ENCODE measurements at places on chromosomes 4 and X. TPM values are rescaled to one million over a fixed set of nuclear protein-coding genes. Genes with fewer than 3 reads are reported as not detected.
A peak's percentile ranks its signal among the peaks of the same experiment; 100 is the strongest.

- no peak for DNase-seq
Observed at GRCh38 chrX:129531132-129531531, 7.8 kb upstream of the SMARCA1 start.

DNA sequence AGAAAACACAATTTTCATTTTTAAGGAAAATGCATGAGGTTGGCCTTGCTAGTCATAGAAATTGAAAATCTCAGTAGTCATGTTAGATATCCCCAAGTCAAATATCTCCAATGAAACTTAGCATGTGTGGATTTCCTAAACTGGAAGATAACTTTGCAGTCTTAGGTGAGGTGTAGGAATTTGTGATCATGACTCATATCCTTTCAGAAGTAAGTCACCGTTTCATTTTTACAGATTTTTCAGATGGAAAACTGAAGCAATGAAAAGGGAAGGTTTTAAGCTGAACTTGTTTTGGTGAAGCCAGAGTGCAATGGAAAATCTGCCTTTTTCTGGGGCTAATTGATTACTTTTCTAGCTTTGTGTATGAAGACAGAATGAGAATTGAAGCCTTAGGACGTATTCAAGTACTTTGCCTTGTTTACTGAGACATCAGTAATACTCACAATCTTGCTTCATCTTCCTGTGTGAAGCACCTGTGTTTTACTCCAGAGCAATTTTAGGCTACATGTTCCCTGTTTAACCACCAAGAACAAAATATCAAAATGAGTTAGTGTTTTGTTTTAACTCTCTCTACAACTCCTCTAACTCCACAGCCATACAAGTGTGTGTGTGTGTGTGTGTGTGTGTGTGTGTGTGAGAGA is 1662.8 kb upstream of the ADGRL3 start:
- DNase-seq, result no peak

DNA sequence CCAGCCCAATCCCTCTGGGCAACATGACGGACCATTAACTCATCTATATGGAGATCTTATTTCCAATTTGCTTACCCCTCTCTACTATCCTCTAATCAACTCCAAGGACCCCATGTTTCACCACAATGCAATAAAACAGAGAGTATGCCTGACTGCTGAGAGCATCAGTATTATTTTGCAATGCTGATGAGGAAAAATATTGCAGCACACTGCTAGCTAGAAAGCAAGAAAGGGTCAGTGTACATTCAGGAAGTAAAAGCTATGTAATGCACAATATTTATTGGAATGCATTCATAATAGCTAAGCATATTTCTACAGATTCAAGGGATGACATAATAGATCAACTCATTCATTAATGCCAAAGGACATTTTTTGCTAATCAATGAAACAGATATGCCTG is 33.2 kb downstream of the ARAP2 start:
- DNase-seq, result no peak

- DNase-seq, result peak; percentile 52
Observed at GRCh38 chrX:55867181-55867651, 149.7 kb downstream of the RRAGB start.

- DNase-seq, result no peak
Observed at GRCh38 chr4:102787096-102787881, 26.5 kb upstream of the MANBA start.

- no peak for DNase-seq
Observed at GRCh38 chrX:47171996-47172395, 21.6 kb upstream of the UBA1 start.

The CDKN2AIP gene
- 36.8 TPM for total RNA-seq

DNA sequence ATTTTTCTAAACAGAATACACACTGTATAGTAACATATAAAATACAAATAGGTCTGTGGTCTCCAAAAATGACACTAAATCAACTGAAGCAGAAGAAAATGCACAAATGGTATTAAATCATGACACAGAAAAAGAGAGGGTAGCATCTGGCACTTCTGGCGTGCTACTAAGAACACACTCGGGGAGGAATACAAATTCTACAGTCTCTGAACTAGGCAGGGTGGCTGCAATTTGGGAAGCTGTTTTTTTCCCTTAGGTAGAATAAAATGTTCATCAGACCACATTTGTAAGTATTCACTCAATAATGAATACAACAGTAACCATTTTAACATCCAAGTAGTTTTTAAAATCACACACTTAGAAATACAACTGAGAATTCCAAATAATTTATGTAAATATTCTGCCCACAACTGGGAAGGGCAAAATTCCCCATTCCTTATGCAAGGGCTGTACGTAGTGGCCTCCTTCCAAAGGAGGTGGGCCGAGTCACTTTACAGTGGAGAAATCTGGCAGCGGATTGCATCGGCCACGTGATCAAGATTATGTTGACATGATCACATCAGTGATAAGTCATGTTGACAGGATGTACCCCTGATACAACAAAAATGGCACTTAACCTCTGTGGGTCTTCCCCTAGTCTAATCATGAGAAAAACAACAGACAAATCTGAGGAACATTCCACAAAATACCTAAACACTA is 101.1 kb downstream of the TSPAN5 start:
- DNase-seq, result no peak

Measured in epithelial cell of proximal tubule (primary cell).